Psoas muscle (tissue), 8 donors: ENCODE measurements at places on chromosomes 6 and 20. TPM values are rescaled to one million over a fixed set of nuclear protein-coding genes. Genes with fewer than 3 reads are reported as not detected.

DNA sequence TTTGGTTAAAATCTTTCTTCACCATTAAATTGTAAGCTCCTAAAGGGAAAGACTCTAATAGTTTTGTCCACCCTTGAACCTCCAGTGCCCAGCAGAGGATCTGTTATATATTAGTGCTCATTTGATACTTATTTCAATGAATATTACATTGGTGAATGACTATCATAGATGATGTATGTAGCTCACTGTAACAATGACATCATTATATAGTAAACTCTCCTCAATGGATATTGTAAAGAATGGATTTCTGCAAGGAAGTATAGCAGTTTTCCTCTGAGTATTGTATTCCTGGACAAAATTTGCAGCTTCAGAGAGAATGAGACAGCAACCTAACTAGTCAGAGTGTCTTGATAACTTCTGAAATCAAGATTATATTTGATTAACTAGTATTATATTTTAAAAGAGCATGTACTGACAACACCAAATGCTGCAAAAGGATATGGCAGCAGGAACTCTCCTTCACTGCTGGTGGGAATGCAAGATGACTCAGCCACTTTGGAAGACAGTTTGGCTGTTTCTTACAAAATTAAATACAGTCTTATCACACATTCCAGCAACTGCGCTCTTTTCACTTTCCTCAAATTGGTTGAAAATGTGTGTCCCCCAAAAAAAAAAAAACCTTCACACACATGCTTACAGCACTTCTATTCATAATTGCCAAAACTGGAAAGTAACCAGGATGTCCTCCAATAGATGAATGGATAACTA is 189.8 kb upstream of the OPRM1 start:
- H3K4me3 ChIP-seq: no peak overlapping the region
- H3K27ac ChIP-seq: no peak overlapping the region
- no peaks in the 10 kb centered on the region for H3K4me1 ChIP-seq
- H3K27me3 ChIP-seq: no peaks in the 10 kb centered on the region
- no peaks in the 10 kb centered on the region for H3K36me3 ChIP-seq

- H3K27me3 ChIP-seq: no peaks in the 10 kb centered on the region
- DNase-seq: no peak
- no peaks in the 10 kb centered on the region for H3K36me3 ChIP-seq
- H3K27ac ChIP-seq: peak overlapping the region; percentile 33
- peak overlapping the region; percentile 64 for H3K4me3 ChIP-seq
These were observed 726 bp downstream of the FLRT3 start for GRCh38 chr20:14336686-14337085.

DNA sequence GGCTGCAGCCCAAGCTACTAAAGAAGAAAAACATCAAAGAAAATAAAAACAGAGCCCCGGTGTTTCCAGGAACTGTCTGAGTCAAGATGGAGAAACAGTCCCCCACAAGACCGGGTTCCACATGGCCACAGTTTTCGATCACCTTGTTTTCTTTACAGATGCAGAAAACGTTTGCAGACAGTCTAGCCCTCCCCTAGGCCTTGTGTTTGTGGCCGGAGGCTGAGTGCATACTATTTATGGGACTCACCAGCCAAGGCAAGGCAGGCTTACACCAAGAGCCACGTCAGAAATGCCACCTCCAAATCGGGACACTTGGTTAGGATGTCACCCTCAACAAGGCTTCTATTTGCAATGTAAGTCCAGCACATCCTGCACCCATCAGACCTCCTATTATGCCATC is 97.3 kb downstream of the BMP7 start:
- H3K27ac ChIP-seq: no peak overlapping the region
- DNase-seq: no peak
- no peaks in the 10 kb centered on the region for H3K36me3 ChIP-seq
- H3K27me3 ChIP-seq: no peaks in the 10 kb centered on the region
- no peak overlapping the region for H3K4me3 ChIP-seq

DNA sequence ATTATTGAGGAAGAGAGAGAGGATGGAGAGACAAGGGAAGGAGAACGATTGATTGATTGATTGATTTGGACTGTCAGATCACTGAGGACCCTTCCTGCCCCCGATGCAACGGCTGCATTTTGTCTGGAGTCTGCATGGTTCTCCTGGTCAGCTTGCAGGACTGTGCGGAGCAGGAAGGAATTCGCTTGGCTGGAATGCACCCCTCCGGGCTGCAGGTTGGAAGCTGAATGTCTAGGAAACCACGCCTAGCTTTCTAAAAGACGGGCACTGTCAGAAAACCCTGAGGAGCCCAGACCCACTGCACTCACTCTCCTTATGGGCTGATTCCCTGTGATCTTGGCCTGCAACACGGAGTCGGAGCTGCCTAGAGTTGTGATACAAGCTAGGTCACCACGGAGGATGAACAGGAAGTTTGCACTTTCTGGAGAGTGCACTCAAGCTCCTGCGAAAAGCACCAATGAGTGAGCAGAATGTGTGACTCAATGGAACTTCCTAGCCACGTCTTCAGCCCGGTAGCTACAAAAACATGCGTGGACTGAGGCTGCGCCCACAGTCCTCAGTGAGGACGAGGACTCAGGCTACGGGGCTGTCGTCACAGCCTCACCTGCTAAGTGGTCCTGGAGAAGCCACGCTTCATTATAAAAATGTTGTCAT is 14.4 kb downstream of the DACT2 start:
- no peaks in the 10 kb centered on the region for H3K4me1 ChIP-seq
- no peaks in the 10 kb centered on the region for H3K27me3 ChIP-seq
- no peaks in the 10 kb centered on the region for H3K36me3 ChIP-seq
- no peak overlapping the region for H3K4me3 ChIP-seq
- DNase-seq: no peak

DNA sequence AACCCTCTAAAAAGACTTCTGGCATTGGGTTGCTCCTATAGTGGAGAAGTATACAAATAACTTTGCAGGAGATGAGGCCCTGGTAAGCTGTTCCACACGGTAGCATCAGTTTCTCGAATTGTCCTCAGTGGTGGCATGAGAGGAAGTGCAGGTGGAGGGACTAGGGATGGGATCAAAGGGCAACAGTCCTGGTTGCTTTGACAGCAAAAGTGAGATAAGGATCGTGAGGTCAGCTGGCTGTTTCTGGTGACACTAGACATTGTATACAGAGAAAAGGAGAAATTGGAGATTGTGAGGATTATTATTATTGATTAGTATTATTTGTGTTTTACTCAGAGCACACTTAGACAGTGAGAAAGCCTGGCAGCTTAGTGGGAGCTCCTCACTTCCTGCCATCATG is 61.3 kb upstream of the EXOC2 start:
- no peak overlapping the region for H3K27ac ChIP-seq
- H3K4me1 ChIP-seq: no peaks in the 10 kb centered on the region
- no peaks in the 10 kb centered on the region for H3K36me3 ChIP-seq
- no peaks in the 10 kb centered on the region for H3K27me3 ChIP-seq
- DNase-seq: no peak
- H3K4me3 ChIP-seq: no peak overlapping the region

DNA sequence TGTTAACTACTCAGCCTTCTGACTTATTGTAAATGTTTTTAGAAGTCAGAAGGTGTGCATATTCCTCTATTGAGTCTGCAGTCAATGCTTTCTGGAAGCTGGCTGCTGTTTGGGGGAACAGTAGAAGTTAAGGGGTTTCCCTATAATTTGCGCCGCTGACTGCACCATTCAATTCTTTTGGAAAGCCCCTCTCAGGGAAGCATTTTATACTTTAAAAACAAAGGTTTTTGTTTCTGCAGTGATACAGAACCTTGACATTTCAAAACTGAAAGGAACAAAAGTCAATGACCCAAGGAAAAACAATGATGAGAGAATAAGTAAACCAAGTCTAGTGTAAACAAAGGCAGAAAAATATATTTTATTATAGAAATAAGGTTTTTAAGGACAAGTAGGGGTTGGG is 120.8 kb upstream of the TNFAIP3 start:
- H3K27ac ChIP-seq: no peak overlapping the region
- no peak overlapping the region for H3K4me3 ChIP-seq
- H3K36me3 ChIP-seq: no peaks in the 10 kb centered on the region
- no peak for DNase-seq

GRCh38 chr6:31402324-31403282 is 792 bp upstream of the MICA start:
- no peak for DNase-seq
- peak overlapping the region; percentile 75 for H3K4me3 ChIP-seq
- peak overlapping the region; percentile 85 for H3K27ac ChIP-seq
- peaks cover 23% of the 10 kb centered on the region for H3K4me1 ChIP-seq

DNA sequence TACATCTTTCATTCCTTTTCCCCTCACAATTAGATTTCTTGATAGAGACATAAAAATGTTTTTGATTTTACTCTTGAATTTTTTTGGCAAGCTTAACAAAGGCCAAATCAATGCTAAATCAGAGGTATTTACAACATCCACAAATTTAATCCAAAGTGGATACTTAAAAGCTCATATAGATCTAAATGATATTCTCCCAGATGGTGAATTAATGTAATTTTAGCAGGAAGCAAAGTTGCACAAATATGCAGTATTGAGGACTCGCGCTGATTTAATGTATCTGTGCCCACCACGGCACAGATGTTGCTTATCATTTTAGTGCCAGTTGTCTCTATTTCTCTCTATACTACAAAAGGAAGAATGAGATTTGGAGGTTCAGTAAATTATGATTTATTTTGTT is 167.4 kb downstream of the COL19A1 start:
- no peaks in the 10 kb centered on the region for H3K4me1 ChIP-seq
- no peak for DNase-seq
- no peak overlapping the region for H3K27ac ChIP-seq
- no peak overlapping the region for H3K4me3 ChIP-seq
- H3K27me3 ChIP-seq: no peaks in the 10 kb centered on the region

DNA sequence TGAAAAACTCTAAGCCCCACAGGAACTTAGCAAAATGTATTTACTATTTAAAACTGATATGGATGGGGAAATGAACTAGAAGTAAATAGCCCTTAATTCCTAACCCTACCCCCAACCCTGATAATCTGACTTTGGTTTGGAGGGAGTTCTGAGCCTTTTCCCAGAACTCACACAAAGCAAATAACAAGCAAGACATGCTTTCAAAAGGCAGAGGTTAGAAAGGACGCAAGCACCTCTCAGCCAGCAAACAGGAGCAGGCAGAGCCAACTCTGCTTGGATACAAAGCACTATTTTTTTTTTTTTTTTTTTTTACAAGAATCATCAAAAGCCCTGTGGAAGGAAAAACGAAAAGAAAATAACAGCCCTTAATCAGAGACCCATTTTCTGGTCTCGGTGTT is 58.7 kb downstream of the SLC22A23 start:
- no peak for DNase-seq
- no peaks in the 10 kb centered on the region for H3K27me3 ChIP-seq
- no peaks in the 10 kb centered on the region for H3K36me3 ChIP-seq
- peaks cover 8% of the 10 kb centered on the region for H3K4me1 ChIP-seq
- H3K4me3 ChIP-seq: no peak overlapping the region

DNA sequence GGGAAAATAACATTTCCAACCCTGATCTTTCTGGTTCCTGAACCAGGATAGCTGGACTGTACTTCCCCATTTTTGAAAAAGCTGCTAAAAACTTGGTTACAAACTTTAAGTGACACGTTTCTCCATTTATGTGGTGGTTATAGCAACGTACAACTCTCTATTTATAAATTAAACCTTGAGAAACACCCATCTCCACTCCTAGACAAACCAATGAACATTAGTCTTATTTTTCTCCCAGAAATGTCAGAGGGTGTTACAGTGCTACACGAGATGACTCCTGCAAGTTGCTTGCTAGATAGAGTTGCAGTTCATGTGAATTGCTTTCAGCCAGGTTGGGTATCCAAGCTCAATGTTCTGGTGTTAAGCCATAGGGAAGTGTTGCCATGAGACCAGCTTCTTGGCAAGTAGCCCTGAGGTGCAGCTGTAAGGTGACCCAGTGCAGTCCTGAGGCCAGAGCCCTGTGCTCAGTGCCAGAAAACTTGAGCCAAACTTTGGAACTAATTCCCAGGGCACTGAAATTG is 51.3 kb upstream of the REV3L start:
- no peaks in the 10 kb centered on the region for H3K36me3 ChIP-seq
- H3K4me1 ChIP-seq: peaks cover 45% of the 10 kb centered on the region
- H3K27me3 ChIP-seq: no peaks in the 10 kb centered on the region
- H3K27ac ChIP-seq: peak overlapping the region; percentile 62
- peak; percentile 66 for DNase-seq

DNA sequence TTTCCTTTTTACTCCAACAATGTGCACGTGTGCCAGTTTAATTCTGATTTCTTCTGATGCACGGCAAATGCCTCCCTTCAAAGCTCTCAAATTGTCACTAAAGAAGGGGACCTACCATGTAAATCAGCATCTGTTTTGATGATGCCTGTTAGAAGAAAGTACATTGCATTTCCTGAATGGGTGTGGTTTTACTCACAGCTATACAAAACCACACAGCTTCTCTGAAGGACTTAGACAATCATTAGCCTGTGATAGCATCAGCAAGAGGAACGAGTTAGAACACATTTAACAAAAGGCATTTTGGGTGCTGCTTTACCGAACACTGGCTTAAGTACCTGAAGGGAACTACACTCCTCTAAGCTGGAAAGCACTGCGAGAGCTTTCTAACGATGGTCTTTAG is 109.4 kb downstream of the ATXN1 start:
- no peak for DNase-seq
- no peaks in the 10 kb centered on the region for H3K27me3 ChIP-seq
- H3K27ac ChIP-seq: no peak overlapping the region
- no peak overlapping the region for H3K4me3 ChIP-seq

GRCh38 chr6:151681433-151682059 is 125.9 kb upstream of the ESR1 start:
- H3K4me3 ChIP-seq: peak overlapping the region; percentile 58
- no peaks in the 10 kb centered on the region for H3K27me3 ChIP-seq
- no peak overlapping the region for H3K27ac ChIP-seq
- H3K36me3 ChIP-seq: no peaks in the 10 kb centered on the region
- peaks cover 13% of the 10 kb centered on the region for H3K4me1 ChIP-seq

The FAM184A gene
- total RNA-seq: 0.23 TPM

The ITCH gene
- total RNA-seq: 36.9 TPM

The NECAB3 gene
- total RNA-seq: 57.9 TPM

The CDH4 gene
- 0.55 TPM for total RNA-seq

The ABRACL gene
- 2.2 TPM for total RNA-seq

The C6orf118 gene
- not detected for total RNA-seq

The EFHC1 gene
- 2.1 TPM for total RNA-seq

The PRSS16 gene
- not detected for total RNA-seq

The SPATS1 gene
- not detected for total RNA-seq
